ENCODE measurements at places on chromosomes 7 and 10.

DNA sequence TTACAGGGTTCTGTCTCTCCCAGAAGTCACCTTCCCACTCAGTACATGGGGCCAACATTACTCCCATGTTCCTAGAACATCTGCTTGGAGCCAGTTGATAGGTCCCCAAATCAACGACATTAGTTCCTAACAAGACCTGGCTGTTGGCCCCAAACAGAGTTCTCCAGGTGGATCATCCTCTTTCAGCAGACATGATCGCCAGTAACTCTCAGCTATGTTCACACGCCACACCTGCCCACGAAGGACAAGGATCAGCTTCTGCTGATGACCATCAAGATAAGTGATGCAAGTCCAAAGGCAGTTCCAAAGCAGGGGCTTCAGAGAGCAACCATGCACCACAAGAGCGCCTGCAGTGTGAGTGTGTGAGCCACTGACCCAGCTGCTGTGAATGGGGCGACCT lies 11.0 kb downstream of the ZNF777 start:
- no peak for DNase-seq

GRCh38 chr10:13690281-13690825 lies 103.6 kb downstream of the PRPF18 start:
- no peak for DNase-seq

DNA sequence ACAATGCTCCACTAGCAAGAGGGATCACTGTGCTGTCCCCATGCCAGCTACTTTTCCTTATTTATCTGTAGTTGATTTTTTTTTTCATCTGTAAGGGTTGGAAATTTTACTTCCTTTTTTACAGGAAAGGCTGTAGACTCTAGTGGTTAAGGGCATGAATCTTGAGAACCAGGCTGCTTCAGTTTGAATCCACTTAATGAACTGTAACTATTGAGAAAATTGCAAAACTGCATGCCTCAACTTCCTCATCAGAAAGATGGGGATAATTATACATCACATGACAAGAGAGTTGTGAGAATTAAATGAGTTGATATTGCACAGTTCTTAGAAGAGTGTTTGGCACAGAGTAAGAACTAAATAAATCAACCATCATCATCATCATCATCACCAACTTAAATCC lies 106.4 kb upstream of the GSDME start:
- DNase-seq: no peak

GRCh38 chr10:113329121-113329596 lies 223.7 kb upstream of the HABP2 start:
- no peak for DNase-seq

GRCh38 chr10:70358446-70358845 lies 24.0 kb downstream of the LRRC20 start:
- DNase-seq: no peak

Measured in activated CD8-positive, alpha-beta memory T cell treated with anti-CD3 and anti-CD28 coated beads for 4 hours (primary cell).